Activated T-helper 17 cell treated with anti-CD3 and anti-CD28 coated beads, Interleukin-2, amount 50 U/mL, for 72 hours (primary cell): ENCODE measurements at places on chromosomes 12 and 14.
A peak's percentile ranks its signal among the peaks of the same experiment; 100 is the strongest.

- no peak for ATAC-seq
Observed at GRCh38 chr12:103780992-103781391, 60.0 kb downstream of the NT5DC3 start.

DNA sequence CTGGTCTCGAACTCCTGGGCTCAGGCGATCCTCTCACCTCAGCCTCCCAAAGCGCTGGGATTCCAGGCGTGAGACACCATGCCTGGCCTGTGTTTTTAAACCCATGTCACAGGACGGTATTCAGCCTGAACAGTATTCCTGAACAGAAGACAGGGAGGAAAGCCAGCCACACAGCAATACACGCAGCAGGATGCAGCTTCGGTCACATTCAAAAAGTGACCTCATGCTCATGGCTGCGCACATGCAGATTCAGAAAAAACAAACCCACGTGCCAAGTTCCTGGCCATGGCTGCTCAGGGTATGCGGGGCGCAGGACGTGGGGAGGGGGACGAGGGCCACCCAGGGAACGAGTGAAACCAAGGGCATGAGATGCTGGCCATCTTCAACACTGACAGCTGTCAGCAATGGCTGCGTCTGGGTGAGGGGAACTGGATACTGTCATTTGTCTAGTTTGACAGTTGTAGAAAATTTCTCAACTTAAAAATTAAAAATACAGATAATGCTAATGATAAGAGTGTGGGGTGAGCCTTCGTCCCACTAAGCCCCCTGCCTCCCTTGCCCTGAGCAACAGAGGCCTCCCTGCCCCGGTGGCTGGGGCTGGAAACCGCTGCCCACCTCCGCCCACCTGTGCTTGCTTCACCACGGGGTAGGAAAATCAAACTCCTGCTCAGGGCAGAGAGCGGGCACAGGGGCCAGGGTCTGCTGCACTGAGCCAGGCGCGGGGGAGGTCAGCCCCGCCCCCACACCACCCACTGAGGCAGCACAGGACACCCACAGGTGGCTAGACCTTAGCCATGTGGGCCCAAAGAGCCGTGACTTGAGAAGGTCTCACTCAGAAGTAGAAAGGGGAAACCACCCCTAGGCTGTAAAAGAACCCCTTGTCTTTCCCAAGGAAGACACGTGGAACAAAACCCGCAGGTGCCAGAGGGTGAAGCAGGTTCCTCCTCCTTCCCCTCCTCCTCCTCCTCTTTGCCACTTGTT, 84.2 kb downstream of the SCARB1 start:
- ATAC-seq: no peak

DNA sequence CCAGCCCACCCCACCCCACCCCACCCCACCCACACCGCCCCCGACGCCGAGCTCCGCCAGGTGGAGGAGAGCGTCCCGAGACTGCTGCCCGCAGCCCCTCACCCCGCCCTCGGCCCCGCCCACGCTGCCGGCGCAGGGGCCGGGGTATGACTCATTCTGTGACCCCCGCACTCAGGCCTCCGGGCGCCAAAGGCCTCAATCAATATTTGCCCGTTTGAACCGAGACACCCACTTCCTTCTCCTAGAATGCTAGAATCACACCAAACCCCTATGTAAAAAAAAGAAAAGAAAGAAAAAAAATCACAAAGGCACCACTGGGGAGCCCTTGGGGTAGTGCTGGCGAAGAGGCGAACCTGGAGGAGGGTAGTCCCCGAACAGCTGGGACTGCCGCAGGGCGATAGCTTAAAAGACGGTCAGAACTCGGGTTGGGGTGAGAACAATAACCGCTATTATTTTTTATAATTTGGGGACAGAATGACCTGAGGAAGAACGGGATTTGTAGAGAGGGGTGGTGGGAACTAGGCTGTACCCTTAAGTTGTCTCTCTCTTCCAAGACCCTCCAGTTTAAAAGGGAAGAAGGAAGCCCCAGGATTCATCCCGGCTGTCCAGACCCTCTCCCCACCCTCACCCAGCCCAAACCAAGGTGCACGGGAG, 894 bp downstream of the KRT8 start:
- peak; percentile 38 for ATAC-seq

DNA sequence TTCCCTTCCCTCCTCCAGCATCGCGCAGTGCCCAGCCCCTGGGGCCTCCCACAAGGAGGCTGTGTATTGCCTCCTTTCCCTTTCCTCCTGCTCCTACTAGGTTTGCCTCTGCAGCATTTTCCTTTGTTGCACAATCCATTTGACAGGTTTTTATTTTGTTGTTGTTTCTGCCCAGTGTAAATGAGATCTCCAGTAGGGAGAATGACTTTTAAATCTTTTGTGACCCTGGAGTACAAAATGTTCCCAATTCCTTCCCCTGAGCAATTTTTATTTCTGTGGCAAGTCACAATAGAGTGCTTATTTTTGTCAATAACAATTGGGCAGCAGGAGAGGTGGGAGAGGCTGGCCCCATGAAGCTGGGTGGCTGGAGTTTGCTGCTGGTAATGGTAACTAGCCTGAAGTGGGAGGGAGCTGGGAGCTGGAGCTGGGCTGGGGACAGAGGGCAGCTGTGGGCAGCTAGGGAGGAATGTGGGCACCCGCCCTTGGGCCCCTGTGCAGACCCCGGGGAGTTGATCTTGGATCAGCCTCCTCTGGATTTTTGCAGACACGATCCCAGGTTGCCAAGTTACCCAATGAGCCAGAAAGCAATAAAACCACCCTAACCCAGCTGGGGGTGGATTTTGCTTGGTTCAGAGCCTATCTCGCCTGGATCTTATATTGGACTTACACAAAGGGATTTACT, 160.1 kb downstream of the KTN1 start:
- no peak for ATAC-seq

DNA sequence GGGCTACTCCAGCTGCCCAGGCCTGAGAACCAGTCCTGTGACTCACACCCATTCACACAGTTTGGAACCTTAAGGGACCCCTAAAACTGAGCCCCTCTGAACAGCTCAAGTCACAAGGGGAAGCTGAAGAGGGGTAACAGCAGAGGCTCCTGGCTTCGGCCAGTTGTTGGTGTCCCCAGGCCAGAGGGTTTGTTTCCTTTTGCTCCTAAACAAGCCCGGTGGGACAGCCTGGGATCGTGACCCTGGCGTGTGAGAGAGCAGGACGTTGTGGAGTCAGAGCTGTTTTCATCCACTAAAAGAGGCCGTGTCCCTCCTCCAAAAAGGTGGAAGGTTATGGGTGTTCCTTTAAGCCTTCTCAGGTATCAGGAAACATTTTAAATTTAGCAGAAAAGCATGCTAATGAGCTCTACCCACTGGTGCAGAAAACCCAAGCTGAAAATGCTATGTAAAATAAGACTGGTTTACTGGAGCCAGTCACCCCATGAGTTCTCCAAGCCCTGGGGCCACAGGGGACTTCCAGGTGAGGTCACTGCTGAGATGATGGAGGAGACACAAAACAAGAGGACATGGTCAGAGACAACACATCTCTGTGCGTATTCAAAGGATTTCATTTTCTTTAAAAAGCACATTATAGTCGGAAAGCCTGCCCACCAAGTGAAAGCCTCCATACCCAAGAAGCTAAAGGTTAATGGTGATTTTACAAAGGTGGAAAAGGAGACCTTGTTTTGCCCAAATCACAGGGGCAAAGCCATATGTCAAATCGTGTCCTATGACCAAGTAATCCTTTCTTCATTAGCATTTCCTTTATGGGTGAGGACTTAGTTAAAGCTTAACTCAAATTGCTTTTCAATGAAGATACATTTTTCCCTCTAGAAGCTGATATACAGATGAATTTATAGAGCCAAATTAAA, 14.1 kb downstream of the PRKAB1 start:
- peak; percentile 90 for ATAC-seq

GRCh38 chr12:132083941-132084620, 60.0 kb downstream of the DDX51 start:
- ATAC-seq: peak; percentile 95

- no peak for ATAC-seq
Observed at GRCh38 chr14:76644855-76645518, 116.3 kb upstream of the VASH1 start.

- no peak for ATAC-seq
Observed at GRCh38 chr14:106843386-106843785, 1317.0 kb downstream of the TMEM121 start.

DNA sequence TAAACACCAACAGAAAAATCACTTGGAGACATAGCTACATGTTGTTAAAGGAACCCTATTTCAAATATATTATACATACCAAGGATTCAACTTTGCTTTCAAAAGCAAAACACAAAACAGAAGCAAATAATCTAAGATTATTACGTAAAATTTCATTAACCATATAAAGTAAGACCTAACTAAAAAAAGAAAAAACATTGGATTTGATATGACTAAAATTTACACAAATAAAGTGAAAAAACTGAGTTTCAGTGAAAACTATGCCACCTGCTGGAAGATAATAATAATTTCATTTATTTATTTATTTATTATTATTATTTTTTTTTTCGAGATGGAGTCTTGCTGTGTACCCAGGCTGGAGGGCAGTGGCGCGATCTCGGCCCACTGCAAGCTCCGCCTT, 45.2 kb downstream of the WDHD1 start:
- no peak for ATAC-seq

DNA sequence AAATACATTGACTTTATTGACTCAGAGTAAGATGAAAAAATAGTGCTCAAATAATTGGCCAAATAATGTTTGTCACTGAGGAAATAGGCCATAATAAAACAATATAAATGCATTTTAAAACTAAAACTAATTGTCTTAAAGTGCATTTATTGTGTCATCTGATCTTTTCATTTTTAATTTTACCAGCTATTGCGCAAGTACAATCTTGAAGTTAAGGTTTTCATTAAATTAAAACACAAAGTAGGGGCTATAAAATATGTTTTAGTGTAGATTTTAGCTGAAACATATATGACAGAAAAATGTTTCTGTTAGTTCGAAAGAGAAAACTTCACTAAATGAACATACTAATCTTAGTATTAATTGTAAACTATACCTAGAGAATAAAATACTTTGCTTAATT, 832.8 kb downstream of the FSCB start:
- ATAC-seq: no peak

DNA sequence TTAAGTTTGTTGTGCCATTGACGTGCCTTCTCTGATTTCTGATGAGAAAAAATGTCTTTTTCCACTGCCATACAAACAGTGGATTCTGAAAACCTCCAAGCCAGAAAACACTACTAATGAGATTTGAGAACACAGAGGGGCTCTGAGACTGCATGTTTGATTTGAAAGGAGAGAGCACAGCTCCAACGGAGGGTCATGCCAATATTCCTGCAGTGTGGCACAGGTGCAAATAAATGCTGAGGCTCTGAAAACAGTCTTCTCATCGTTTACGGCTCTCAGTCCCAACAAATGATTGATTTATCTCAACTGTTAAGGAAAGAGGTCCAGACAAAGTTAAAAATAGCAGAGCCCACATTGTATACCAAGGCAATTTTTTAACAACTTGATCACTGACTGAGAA, 128.7 kb downstream of the KCNH5 start:
- ATAC-seq: no peak

GRCh38 chr12:71304306-71304705, 135.3 kb upstream of the LGR5 start:
- no peak for ATAC-seq

GRCh38 chr12:51591016-51591901, at the start of gene SCN8A:
SCN8A (plus strand) TSS chr12:51591233; CDS start chr12:51662818, 71,585 bp downstream.
- ATAC-seq: peak; percentile 60

- no peak for ATAC-seq
Observed at GRCh38 chr12:88206601-88207000, 64.5 kb downstream of the TMTC3 start.

DNA sequence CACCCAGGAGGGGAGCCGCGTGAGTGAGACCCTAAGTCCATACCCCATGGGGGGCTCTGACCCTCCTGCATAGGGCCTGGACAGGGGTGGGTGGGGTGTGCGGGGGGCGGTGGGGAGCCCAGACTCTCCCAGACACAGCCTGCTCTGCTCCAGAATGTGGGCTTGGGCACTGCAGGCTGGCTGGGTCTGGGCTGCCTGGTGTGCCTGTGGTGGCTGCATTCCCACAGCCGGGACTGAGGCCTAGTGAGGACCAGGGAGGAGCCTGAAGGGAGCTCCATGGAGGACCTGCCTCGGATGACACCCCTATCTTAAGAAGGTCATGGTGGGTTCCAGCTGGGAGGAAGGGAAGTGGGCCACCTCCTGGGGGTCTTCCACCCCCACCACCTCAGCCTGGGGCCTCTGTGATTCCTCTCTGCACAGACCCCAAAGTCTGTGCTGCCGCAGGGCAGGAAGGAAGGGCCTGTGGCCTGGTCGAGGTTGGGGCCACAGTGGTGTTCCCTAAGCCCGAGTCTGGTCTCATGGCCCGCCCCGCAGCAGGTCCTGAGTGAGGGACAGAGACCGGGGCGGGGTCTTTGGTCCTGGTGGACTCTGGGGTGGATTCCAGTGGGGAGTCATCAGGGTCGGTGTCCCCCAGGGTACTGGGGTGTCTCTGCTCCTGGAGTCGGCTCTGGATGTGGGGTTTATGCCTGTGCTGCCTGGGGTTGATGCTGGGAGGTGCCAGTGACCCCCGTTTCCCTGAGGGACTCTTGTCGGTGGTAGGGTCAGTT, 392.3 kb downstream of the TMEM121 start:
- no peak for ATAC-seq

DNA sequence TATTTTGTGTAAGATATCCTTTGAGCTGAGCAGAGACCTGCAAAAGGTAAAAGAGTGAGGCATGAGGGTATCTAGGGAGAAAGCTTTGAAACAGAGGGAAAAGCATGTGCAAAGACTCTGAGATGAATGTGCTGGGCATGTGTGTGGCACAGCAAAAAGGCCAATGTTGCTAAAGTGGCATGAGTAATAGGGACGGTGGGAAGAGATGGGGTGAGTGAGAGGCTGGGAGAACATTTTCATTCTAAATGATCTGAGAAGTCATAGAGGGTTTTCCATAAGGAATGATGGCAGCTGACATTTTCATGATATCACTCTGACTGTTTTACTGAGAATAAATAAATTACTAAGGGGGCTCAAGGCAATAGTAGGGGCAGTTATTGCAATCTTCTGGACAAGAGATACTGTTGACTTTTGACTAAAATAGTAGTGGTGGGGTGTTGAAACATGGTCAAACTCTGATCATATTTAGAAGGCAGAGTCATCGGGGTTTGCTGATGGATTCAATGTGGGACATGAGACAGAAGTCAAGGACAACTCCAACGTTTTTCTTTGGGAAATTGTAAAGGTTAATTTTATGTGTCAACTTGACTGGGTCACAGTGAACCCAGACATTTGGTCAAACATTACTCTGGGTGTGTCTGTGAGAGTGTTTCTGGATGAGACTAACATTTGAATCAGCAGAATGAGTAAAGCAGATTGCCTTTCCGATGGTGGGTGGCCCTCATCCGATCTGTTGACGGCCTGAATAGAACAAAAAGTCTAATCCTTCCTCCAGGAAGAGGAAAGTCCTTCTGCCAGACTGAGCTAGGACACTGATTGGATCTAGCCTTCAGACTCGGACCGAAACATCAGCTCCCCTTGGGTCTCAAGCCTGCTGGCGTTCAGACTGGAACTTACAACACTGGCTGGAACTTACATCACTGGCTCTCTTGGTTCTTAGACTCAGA, 193.9 kb upstream of the PLXNC1 start:
- ATAC-seq: no peak
